ENCODE measurements at places on chromosomes 5 and 9.

DNA sequence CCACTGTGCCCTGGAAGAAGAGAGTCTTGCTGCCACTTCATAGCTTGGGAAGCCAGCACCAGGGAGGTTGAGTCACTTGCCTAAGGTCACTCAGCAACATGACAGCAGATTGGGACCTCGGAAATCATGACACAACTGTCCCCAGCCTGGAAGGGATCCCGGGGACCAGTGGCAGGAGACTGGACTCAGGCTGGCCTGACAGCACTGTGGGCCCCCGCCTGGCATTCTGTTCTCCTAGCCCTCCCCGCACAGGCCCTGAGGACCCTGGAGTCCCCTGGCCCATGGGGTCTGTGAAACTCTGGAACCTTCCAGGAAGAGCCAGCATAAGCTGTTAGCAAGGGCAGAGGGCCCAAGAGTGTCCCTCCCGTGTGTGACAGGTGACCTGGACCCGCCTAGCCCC is 64.9 kb downstream of the COL5A1 start:
- DNase-seq, result no peak

DNA sequence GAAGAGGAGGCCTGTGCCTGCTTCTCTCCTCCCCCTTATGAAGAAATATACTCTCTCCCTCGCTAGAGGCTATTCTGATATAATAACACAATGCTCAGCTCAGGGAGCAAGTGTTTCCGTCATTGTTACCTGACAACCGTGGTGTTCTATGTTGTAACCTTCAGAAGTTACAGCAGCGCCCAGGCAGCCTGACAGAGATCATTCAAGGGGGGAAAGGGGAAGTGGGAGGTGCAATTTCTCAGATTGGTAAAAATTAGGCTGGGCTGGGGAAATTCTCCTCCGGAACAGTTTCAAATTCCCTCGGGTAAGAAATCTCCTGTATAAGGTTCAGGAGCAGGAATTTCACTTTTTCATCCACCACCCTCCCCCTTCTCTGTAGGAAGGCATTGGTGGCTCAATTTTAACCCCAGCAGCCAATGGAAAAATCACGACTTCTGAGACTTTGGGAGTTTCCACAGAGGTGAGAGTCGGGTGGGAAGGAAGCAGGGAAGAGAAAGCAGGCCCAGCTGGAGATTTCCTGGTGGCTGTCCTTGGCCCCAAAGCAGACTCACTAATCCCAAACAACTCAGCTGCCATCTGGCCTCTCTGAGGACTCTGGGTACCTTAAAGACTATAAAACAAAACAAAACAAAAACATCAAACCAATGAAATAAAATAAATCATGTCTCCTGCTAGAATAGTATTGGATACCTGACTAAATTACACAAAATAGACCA is 1.3 kb downstream of the TMEM174 start:
- DNase-seq, result no peak

- no peak for DNase-seq
Observed at GRCh38 chr5:178111925-178112324, 1.4 kb upstream of the N4BP3 start.

GRCh38 chr5:54876-55569 is 36.9 kb upstream of the PLEKHG4B start:
- no peak for DNase-seq

DNA sequence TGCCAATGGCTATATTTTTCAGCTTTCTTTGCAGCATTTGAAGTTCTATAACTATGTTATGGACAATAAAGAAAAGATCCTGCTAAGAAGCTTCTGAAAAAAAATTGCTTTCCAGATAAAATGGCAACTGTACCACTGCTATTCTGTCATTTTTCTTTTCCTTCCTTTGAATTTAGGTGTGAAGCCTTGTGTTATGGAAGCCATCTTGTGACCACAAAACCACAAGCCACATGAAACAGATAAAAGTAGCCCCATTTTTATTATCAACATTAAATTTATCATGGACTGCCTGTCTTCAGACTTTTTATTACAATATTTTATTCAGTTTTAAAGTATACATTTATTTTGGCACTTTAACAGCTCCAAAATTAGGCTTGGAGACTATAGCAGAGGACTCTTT is 289.9 kb upstream of the ACTBL2 start:
- no peak for DNase-seq

DNA sequence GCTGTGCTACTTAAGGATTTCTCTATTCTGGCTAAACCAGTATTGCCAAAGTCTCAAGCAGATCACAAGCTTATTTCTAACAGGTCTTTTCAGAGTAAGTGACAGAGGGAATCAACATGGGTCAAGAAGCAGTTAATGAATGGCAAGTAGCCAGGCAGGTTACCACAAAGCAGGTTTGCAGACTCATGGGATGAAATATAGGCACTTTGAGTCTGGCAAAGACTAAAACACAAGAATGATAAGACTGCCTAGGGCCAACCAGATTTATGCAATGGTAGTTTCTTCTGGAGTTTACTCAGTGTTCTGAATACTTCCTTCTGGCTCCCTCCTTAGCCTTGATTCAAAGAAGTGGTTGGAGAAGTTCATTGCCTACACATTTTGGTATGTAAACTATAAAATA is 3.6 kb downstream of the HMGCS1 start:
- no peak for DNase-seq

DNA sequence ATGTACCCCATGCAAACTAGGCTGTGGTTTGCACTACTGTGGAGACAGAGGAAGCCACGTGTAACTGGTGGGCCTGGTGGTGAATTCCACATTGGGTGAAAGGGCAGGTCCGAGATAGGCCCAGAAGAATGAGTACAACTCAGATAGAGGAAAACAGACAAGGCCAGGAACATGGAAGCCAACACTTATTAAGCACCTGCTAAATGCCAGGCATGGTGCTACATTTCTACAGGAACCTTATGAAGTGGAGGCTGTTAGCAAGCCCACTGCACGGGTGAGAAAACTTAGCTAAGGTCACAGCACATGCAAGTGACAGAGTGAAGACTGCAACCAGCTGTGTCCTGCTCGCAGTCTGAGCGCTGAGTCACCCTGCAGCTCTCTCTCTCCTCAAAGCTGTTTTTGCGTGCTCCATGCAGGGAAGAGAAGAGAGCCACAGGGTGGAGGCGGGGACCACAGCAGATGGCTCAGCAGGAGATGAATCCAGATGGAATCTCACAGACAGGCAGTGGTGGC is 65.5 kb upstream of the SPTLC1 start:
- DNase-seq, result no peak

DNA sequence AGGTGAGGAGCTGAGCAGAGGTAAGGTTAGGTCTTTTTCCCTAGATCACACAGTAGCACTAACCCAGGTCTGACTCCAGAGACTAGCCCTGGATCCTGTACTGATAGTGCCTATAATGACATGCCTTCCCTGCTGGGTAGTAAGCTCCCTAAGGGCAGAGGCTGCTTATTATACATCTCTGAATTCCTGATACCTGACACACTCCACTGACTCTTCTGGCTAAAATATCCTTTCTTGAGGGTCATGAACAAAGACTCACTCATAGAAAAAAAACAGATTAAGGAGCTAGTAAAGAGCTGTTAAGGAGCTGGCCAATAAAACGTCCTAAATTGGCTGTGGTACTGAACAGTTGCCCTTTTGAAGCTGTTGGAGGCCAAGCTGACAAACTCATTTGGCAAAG is 149.0 kb upstream of the ITGA1 start:
- no peak for DNase-seq

GRCh38 chr9:87840134-87840533 is 42.5 kb upstream of the SPATA31E1 start:
- no peak for DNase-seq

DNA sequence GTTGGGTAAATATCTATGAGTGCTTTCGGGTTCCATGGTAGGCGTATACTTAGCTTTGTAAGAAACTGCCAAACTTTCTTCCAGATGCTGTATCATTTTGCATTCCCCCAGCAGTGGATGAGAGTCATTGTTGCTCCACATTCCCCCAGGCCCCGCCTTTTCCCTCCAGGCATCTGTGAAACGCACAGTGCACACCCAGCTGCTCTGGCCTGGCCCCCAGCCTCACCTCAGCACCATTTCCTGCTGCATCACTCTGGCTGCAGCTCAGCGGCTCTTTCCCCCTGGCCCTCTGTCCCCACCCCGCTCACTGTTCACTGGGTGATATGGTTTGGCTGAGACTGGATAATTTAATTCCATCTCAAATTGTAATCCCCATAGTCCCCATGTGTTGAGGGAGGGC is 76.6 kb upstream of the SPTLC1 start:
- DNase-seq, result no peak

- no peak for DNase-seq
Observed at GRCh38 chr5:168734119-168734518, 155.0 kb upstream of the PANK3 start.

DNA sequence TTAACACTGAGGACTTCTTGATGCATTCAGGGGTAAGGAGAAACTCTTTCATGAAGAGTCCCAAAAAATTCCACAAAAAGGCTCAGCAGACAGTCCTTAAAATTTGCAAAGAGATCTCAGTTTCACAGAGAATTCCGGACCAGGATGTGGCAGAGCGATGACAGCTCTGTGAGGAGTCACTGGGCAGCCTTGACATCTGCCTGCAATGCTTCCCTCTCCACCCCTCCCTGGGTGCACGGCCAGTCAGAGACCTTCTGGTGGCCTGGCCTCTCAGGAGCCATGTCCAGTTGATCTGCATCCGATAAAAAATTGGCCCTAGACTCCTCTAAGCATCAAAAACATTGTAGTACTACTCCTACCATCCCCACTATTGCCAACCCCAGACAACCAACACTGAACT is 76.8 kb downstream of the MACROH2A1 start:
- no peak for DNase-seq

DNA sequence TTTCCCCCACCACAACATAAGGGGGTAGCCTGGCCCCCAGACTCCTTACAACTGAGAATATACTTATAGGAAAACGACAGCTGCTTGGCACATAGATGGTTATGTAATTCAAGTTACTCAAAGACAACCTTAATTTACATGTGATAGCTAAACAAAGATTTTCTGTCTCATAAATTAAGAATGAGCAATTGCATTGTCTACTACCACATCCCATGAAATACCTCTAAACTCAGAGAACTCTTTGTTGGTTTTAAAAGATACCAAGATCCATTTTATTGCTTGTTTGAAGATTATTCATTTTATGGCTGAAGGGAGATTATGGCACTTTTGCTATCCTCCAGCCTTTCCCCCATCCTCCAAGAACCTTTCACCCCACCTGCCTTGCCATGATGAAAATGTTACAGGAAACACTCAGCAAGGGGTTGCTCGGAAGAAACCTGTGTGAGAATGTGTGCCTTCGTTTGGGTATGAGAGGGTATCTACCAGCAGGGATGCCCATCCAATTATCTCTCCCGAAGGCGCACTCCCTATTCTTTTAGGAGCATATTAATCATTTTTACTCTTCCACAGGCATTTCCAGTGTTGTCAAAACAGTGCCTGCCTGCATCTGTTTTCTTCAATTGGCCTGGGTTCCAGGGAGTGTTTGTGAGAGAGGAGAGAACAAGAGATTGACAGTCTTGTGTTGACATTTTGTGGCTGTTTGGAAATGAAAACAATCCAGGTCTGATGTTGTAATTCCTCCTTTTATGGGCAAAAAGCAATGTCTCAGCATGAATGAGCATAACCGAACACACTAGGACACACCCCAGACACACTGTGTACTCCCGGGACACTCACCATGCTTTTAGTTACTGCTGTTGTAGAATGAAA is 208.0 kb upstream of the ANKRD55 start:
- DNase-seq, result no peak

- no peak for DNase-seq
Observed at GRCh38 chr9:75504721-75505120, 385.8 kb upstream of the PCSK5 start.

DNA sequence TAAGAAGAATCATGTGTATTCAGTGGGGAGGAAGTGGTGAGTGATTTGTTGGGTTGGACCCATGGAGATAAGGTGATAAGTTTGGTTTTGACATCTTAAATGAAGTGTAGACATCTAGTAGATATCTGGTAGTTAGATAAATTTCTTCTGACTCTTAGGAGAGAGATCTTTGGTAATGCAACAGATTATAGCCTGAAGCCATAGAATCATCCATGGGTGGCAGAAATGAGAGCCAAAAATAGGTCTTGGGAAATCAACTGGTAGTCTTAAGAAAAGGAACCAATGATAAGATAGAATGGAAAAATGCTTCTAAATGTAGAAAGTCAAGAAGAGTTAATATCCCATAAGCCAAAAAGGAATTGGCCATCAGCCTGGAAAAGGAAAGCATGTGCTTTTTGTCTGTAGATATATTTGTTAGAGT is 532.7 kb upstream of the GRAMD2B start:
- no peak for DNase-seq

DNA sequence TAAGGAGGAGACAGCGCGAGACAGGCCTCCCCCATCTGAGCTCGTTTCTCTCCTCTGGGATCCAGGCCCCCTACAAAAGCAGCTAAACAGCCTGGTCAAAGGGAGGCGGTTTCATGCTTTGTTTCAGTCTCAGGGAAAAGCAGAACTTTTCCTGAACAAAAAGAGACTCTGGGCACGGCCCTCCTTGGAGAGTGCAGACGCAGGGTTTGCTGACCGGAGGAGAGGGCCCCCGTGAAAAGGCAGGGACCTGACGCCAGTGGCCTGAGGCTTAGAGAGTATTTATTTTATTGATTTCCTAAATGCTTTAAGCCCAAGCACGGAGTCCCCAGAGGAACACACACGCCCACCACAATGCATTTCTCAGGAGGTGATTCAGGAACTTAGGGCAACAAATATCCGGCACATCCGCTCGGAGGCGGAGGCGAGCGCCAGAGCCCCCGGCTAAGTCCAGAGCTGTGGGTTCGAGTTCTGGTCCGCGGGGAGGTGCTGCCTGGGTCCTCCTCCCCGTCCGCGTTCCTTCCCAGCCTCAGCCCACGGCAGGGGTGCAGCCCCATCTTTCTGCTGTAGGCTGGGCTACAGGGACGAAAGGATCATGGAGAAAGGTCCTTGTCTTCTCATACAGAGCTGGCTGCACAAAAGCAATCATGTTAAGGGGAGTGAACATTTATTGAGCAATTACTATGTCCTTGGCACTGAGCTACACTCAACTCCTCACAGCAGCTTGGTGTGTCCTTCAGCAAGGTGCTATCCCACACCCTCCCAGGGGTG is 40.0 kb downstream of the PTGES start:
- no peak for DNase-seq

DNA sequence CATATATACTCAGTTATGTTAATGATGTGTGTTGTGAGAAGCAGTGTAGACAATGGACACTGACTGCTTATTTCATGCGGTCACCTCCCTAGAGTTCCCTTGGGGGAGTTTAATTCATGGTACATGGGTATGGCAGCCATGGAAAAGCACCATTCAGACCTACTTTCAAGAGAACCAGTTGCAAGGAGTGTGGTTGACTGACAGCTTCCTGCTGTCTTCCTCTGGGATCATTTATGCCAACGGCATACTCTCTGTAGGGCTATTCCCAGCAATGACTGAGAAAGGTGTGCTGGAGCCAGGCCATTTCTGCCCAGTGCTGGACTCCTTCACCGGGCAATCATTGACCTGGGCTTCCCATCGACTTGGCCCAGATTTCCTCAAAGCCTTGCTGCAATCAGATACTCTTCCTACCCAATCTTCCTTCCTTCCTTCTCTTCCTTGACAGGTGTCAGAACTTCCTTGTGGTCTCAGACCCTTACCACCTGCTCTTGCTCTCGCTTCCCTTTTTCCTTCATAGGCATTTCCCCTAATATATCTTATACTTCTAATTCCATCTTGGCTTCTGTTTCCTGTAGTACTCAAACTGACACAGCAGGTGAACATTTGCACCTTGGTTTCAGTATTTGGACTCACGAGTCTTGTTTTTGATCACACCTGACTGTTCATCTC is 3.4 kb upstream of the CLINT1 start:
- DNase-seq, result no peak

All from 8988T (cell line).